Mesangial cell (primary cell): ENCODE measurements at places on chromosomes 2 and 18. TPM values are rescaled to one million over a fixed set of nuclear protein-coding genes. Genes with fewer than 3 reads are reported as not detected.

SEPTIN10 gene
- 34.1 and 44.2 TPM in 2 replicates for total RNA-seq

GPAT2 gene
- under 0.01 and 2.9 TPM in 2 replicates for total RNA-seq

CCDC178 gene
- total RNA-seq = 0.13 TPM in 1 of 2 replicates, not detected in the other

HOXD1 gene
- total RNA-seq = 2.0 and 6.8 TPM in 2 replicates

RGPD4 gene
- not detected in 2 replicates for total RNA-seq

FSIP2 gene
- under 0.01 TPM in 2 replicates for total RNA-seq

INO80C gene
- 3.2 and 7.3 TPM in 2 replicates for total RNA-seq

CCDC102B gene
- 0.33 and 2.4 TPM in 2 replicates for total RNA-seq

TBR1 gene
- not detected in 2 replicates for total RNA-seq

SCN9A gene
- 1.8 and 11.0 TPM in 2 replicates for total RNA-seq

NEB gene
- under 0.01 and 0.13 TPM in 2 replicates for total RNA-seq

IL18RAP gene
- not detected in 2 replicates for total RNA-seq

RIT2 gene
- total RNA-seq = not detected in 2 replicates

RNU2-63P gene
- total RNA-seq = not detected in 2 replicates

VWC2L gene
- total RNA-seq = not detected in 2 replicates

GNAL gene
- 2.3 and 4.3 TPM in 2 replicates for total RNA-seq

ANKRD44 gene
- total RNA-seq = 2.9 and 6.5 TPM in 2 replicates

IL1R2 gene
- 0.38 TPM in 1 of 2 replicates, not detected in the other for total RNA-seq

IL37 gene
- not detected in 2 replicates for total RNA-seq

OXER1 gene
- total RNA-seq = 0.13 and 0.16 TPM in 2 replicates

TUBB6 gene
- total RNA-seq = 570 and 1,134 TPM in 2 replicates

RFTN2 gene
- total RNA-seq = 0.16 and 1.0 TPM in 2 replicates

LYPD6 gene
- total RNA-seq = 2.9 and 5.9 TPM in 2 replicates

KCNS3 gene
- total RNA-seq = 18.9 and 21.0 TPM in 2 replicates

CFC1 gene
- not detected in 2 replicates for total RNA-seq

HRH4 gene
- total RNA-seq = not detected in 2 replicates

POMC gene
- 2.0 and 6.5 TPM in 2 replicates for total RNA-seq

TGFBRAP1 gene
- 18.6 and 30.7 TPM in 2 replicates for total RNA-seq

SCN1A gene
- total RNA-seq = not detected in 2 replicates

TTN gene
- total RNA-seq = under 0.01 TPM in 2 replicates

PROKR1 gene
- not detected in 2 replicates for total RNA-seq

LPIN1 gene
- 22.9 and 25.6 TPM in 2 replicates for total RNA-seq

C1GALT1C1L gene
- total RNA-seq = 0.33 and 1.1 TPM in 2 replicates

CENPA gene
- total RNA-seq = 4.6 and 51.2 TPM in 2 replicates

SLC9A2 gene
- under 0.01 and 0.13 TPM in 2 replicates for total RNA-seq

HOXD13 gene
- total RNA-seq = not detected in 2 replicates

CCT4 gene
- 88.6 and 194 TPM in 2 replicates for total RNA-seq

SP110 gene
- total RNA-seq = 6.8 and 10.3 TPM in 2 replicates

SFTPB gene
- not detected in 2 replicates for total RNA-seq

ST8SIA5 gene
- total RNA-seq = 0.13 TPM in 1 of 2 replicates, not detected in the other

PLB1 gene
- total RNA-seq = 0.81 and 2.9 TPM in 2 replicates

LRRTM4 gene
- 0.51 TPM in 1 of 2 replicates, not detected in the other for total RNA-seq

SPHKAP gene
- total RNA-seq = under 0.01 and 0.13 TPM in 2 replicates
